ENCODE measurements at places on chromosomes 3 and 15.
A peak's percentile ranks its signal among the peaks of the same experiment; 100 is the strongest.

DNA sequence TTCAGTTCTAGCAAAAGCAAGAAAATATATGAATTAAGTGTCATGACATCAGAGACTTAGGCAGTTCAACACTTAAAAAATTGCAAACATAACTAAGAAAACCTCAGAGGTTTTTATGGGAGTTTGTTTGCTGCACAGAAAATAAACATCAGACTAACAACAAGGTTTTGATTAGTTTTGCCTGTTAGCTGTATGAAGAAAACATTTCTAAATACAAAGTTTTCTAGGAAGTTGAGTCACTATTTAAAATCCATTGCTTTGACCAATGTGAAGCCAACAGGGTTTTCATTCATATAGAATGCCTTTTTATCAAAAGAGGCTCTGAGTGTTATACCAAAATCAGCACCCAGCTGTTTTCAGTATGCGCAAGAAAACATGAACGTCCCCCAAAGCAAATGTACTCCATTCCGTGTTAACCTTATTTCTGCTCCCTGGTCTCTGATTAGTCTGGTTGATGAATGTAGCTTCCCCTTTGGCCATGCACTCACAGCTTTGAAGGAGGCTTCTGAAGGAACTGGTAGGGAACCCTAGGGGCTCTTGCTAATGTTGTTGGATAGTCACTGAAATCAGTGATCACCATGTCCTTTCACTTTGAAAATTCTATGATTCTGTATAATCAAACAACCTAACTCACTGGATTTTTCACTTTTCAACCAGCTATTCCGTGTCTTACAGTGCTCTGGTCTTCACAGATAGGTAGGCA lies 89.6 kb upstream of the TSEN2 start:
- DNase-seq: no peak

DNA sequence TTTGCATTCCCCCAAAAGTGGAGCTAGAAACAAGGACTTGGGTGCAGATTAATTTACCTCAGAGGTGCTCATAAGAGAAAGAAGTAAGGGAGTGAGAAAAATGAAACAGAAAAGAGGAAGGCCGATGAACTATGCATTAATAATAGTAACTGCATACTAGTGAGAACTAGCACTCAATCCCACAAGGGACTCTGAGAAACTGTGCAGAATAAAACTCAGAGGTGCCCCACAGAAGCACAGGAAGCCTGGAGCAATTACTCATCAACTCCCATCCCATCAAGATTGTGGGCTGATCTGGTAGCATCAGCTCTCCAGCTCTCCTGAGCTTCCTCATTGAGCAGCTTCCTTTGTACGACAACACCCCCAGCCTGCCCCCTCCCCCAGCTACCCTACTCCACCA lies 50.8 kb downstream of the CLDN18 start:
- DNase-seq: no peak

DNA sequence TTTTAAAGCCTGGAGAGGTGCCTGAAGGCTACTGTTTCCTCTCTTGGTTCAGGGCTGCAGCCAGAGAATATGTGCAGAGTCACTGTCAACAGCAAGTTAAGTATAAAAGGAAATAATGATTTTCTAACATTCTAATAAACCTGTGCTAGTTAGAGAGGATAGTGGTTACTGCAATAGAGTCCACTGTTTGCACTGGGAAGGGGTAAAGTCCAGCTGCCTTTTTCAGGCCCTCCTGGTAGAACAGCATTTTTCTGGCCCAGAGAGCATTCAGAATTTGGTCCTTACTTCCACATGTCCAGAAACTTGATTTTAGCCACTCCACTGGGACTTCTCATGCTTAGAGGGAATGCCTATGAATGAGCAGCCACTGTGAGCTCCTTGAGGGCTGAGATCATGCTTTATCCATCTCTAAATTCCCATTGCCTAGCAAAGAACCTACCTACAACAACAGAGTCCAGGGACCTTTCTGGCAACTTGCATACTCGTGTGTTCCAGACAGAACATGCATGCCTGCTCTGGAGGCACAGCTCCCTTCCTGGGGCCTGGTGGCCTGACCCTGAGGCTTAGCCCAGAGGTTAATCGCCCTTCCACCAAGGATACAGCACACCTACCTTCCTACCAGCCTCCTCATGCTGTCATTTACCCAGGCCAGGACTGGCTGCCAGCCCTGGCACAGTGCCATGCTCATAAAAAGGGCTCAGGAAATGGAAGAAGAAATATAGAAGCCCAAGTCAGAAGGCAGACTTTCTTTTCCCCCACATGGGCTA lies 50.3 kb upstream of the ATP13A3 start:
- DNase-seq: peak; percentile 35

- DNase-seq: no peak
Observed at GRCh38 chr3:3305084-3305483, 125.6 kb upstream of the CRBN start.

GRCh38 chr3:69368129-69368741 lies 17.7 kb downstream of the FRMD4B start:
- no peak for DNase-seq

GRCh38 chr15:55522742-55523450 lies 14.9 kb upstream of the DNAAF4 start:
- no peak for DNase-seq

DNA sequence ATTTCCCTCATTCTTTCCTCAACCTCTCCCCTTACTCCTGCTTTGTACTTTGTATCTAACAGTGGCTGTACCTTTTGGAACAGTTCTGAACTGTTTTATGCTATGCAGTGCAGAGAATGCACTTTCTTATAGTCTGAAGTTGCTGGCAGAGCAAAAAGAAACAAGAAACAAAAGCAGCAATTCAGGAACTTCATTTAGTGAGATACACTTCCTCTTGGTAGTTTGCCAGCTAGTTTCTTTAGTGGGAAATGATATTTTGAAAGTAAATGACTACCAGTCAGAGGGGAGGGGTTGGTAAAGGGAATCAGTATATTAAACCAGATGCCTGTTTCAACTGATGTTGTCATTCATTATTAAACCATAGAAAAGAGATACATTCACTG lies 55.0 kb upstream of the CHD2 start:
- no peak for DNase-seq

DNA sequence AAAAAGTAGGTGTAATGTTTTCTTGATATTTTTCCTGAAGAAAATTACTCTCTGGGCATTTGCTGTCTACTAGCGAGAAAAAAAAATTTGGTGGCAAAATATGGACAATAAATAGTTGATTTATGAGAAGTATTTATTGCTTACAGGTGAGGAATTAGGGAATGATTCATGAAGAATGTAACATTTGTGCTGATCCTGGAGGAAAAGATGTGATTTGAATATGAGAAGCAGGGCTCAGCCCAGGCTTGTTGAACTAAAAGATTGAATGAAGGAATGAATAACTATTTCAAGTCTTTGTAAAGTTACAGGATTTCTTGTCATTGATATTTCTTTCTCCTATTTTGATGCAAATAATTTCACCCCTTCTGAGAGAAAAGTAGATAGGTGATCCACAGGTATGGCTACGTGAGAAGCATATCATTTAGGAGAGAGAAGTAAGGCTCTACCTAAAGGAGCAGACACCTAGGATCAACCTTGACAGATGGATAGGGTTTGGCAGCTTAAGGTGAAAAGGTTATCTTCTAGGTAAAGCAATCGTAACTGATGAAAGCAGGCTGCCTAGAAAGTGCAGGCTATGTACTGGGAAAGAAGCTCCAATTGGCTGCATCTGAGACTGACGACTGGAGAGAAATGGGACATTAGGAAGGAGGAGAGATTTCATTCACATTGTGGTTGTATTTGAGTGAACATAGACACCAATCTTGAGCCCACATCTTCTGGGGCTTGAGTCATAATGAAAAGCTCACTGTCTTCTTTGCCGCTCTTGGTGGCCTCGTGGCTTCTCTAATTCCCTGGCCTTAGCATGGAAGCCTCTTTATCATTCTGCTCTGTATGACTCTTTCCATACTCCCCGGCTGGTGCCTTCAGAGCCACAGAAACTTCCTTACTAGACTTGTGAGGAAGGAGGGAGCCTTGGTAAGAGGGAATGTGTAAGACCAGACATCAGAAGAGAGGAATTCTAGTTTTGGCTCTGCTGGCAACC lies 106.5 kb downstream of the P3H2 start:
- DNase-seq: no peak

GRCh38 chr3:183188895-183189462 lies 26.4 kb upstream of the LAMP3 start:
- DNase-seq: peak; percentile 33

DNA sequence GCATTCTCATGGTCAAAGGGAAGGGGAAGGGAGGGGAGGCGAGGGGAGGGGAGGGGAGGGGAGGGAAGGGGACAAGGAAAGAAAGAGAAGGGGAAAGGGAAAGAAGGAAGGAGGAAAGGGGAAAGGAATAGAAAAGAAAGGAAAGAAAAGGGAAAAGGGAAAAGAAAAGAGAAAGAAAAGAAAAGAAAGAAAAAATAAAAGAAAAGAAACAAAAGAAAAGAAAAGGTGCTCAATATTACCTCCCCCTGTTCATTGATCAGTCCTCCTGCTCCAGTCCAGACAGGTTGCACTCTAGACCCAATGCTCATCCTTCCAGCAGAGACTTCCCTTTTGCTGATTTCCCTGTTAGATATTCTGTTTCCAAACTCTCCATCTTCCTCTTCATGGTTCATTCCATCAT lies 18.0 kb upstream of the OR5K3 start:
- DNase-seq: no peak

DNA sequence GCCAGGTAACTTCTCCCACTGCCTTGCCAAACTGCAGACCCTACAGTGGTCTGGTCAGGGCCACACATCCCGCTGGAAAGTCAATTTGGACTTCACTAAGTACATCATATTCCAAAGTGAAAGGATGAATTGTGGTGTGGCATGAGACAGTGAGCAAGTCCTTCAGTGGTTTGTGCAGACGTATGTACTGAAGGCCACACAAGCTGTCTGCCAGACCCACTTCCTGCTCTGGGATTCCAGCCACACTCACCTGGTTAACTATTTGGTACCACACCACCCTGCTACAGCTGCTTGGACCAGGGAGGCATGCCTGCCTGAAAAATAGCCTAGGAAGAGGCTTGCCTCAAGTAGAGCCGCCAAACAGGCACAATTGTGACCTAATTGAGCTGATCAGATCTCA lies 94.1 kb upstream of the STRIT1 start:
- DNase-seq: no peak

GRCh38 chr3:186825872-186826409 lies 16.6 kb upstream of the ADIPOQ start:
- no peak for DNase-seq

GRCh38 chr15:65077981-65078352 lies 1.4 kb downstream of the KBTBD13 start:
- peak; percentile 61 for DNase-seq

GRCh38 chr15:42483677-42484076 lies 7.3 kb downstream of the ZNF106 start:
- no peak for DNase-seq

DNA sequence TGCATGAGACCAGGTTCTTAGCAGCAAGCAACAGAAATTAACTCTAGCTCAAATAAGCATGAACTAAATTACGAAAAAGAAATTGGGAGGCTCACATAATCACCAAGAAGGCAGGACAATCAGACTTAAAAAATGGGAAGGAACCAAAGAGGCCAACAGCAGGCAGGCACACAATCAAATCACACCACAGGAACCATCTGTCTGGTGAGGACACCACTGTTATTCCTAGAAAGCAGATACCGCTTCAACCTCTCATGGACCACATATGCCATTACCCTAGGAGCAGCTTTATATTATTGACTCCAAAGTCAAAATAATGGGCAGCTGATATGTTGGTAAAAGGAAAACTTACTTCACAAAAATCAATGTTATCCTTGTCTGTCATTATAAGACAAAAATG lies 51.6 kb downstream of the SUCLG2 start:
- no peak for DNase-seq

DNA sequence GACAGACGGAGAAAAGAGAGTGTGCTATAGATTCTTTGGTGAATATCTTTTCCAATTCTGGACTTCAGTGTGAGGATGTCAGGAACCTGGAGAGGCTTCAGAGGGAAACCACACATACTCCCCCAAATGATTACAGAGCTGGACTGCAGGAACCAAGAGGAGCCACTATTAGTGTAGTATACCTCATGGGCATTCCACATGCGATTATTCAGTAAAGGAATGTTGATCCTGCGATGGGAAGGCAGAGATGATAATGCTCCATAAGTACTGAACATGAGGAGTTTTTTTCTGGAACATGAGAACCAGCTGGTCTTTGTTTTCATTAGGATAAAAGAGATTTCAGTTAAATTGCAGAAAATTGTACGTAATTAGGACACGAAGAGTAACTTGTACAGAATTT lies 18.7 kb downstream of the STARD9 start:
- no peak for DNase-seq

- no peak for DNase-seq
Observed at GRCh38 chr3:135805752-135806151, 159.8 kb upstream of the PPP2R3A start.

DNA sequence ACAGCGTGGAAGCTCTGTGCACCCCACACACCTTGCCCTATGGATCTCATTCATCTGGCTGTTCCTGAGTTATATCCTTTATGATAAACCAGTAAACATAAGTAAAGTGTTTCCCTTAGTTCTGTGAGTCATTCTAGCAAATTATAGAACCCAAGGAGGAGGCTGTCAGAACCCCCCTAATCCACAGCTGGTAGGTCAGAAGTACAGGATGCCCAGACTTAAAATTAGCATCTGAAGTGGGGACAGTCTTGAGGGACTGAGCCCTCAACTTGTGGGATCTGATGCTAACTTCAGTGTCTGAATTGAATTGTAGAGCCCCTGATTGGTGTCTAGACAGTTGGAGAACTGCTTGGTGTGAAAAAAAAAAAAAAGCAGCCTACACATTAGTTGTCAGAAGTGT lies 75.1 kb downstream of the B3GNT5 start:
- no peak for DNase-seq
